ENCODE measurements at places on chromosomes 4 and X.

DNA sequence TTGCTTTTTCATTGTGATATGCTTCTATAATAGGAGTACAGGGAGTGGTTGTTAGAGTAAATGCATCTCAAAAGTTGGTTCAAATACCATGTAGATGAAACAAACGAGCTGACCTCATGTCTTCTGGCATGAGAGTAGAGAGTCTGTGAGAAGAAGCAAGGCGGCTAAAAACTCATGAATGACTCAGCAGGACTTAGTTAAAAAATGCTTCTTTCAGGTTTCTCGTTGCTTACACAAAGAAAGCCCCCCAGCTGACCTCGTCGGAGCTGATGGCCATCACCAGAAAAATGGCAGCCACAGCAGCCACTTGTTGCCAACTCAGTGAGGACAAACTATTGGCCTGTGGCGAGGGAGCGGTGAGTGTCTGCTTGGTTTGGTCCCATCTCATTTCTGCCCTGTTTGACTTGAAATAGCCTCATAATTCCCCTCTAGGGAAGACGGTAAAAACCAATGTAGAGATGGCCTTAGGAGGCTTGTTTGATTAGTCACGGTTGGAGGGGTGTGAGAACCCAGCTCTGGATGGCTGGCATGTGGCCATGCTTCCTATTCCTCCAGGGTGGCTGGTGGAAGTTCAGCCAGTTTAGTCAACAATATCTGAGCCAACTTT lies 14.5 kb downstream of the AFP start:
- DNase-seq = no peak

GRCh38 chr4:118845552-118846050 lies 9.7 kb upstream of the SEC24D start:
- no peak for DNase-seq

- DNase-seq = peak; percentile 10
These were observed 9.7 kb upstream of the SRD5A3 start for GRCh38 chr4:55336138-55337034.

- DNase-seq = no peak
These were observed 16.4 kb downstream of the DMD start for GRCh38 chrX:33194876-33195433.
